ENCODE measurements at places on chromosomes 1 and 21.

- DNase-seq: no peak
Measured at GRCh38 chr1:25021591-25022215, 91.6 kb upstream of the RUNX3 start.

- DNase-seq: no peak
Measured at GRCh38 chr1:217134857-217135568, 411.8 kb upstream of the ESRRG start.

DNA sequence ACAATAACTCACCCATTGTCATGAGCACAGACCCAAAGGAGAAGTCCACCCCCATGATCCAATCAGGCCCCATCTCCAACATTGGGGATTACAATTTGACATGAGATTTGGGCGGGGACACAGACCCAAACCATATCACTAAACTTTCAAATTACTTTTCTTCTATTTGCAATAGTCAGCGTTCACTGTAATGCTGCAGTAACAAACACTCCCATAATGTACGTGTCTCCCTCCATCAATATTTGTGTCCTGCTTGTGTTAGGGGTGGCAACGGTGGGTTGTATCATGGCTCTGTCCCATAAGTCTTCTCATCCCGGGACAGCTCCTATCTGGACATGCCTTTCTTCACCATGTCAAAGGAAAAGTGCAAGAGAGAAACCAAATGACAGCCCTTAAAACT is 26.2 kb downstream of the TFF3 start:
- no peak for DNase-seq

GRCh38 chr1:19068639-19069276 is 112.3 kb upstream of the IFFO2 start:
- no peak for DNase-seq

DNA sequence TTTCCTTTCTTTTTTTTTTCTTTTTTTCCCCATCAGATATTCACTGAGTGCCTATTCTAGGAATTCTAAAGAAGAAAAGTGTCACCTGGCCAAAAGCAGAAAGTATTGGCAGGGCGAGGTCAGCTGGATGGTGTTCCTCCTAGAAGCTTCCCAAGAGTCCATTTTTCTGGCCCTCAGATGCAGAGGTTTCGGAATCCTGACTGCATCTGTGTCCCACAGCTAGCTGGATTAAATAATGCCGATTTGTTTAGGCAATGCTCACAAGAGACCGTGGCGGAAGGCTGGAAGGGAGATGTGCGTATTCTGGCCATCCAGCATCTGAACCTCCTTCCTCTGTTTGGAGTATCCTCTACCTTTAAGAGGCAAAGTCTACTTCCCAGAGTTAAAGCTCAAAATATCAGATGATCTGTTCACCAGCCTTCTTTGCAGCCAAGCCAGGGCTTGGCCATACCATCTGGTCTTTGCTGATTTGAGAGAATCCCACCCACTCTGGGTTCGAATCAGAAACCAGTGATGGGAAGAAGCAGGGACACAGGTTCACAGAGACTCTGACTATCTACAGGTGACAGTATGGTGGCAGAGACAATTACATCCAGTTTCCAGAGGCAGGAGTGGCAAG is 5.4 kb upstream of the TENT5C start:
- DNase-seq: no peak
